NCI-H69 (cell line): ENCODE measurements at places on chromosomes 5 and 9.

DNA sequence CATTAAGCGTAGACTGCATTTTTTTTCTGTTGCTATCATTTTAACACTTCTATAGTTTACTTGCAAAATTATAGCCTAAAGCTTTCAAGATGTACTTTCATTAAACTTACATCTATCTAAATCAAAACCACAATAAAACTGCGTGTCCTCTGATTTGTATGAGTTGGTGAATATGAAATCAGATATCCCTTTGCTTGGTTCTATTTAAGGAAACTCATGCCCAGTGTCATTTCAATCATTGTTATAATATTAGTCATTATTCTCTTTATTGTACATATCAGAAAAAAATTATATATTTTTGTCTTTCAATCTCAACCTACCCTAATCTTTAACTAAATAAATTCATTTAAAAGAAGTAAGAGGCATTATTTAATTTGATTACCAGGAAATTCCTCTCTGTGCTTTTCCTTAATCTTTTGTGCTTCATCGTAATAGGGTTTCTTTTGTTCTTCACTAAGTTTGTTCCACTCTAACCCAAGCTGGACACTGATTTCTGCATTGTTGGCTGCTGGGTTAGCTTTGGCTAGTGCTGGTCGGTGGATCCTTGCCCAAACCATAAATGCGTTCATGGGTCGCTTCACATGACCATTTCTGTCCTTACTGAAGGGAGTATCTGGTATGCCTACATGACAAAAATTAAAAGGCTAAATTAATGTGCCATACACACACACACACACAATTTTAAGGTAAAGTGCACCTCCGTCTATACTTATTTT lies 3.8 kb downstream of the SOX30 start:
- no peak for DNase-seq

GRCh38 chr9:16171911-16172310 lies 619.1 kb downstream of the CCDC171 start:
- DNase-seq: no peak

- no peak for DNase-seq
Observed at GRCh38 chr9:130181678-130182380, 9.6 kb downstream of the NCS1 start.

DNA sequence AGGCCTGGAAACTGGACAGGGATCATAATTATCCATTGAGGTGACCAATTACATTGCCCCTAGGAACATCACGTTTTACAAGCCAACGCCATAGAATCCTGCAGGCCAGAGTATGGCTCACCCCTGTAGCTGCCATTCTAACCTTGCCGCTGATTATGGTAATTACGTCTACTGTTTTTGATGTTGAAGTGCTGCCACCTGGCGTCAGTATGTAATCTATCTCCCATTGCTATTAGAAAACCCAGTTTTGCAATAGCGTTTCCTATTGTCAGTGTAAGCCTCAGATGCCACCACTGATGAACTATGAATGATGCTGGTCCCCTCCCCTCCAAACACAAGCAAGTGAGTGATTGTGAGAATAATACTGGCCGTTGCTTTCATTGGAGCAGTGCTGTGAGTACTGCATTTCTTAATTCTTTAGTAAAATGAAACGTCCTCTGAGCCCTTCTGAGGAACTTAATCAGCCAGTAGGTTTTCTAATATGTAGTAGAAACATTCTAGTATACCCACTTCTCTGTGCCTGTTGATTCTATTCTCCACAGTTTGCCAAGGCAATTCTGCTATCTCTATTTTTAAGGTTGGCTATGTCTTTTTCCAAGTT lies 100.5 kb upstream of the NMUR2 start:
- peak; percentile 80 for DNase-seq

GRCh38 chr9:106726070-106726815 lies 136.7 kb upstream of the ZNF462 start:
- no peak for DNase-seq

DNA sequence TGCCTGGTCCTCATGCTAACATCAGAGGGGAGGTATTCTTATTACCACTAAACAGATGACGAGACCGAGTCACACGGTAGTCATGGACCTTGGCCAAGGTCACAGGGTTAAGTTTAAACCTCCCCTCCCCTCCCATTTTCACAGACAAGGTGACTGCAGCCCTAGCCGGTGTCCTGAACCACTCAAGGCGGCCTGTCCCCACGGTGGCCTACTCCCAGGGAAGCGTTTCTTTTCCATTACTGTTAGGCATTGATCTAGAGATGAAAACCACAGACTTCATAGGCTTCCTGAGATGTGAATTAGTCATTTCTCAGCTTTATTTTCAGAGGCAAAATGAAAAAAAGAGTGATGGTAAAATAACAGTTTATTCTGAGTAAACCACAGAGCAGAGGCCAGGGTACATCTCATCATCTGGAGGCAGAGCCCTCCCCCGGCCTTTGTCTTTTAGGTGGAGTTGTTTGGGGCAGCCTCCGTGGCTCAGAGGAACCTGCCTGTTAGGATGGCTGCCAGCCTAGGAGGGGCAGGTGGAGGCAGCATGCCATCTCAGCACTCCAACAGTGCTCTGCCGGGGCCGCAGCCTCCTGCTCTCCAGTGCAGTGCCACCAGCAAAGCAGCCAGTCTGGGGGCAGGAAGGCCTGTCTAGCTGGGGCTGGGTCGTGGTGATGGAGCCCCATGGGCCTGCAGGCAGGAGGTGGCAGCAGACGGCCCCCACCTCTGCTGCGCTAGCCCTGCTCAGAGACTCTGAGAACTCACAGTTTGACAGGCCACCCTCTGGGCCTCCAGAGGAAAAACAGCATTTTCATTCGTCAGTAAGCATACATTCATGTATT lies 71.2 kb downstream of the RAPGEF1 start:
- DNase-seq: peak; percentile 68

GRCh38 chr9:69155341-69156030 lies 18.6 kb upstream of the TJP2 start:
- no peak for DNase-seq

- DNase-seq: no peak
Observed at GRCh38 chr9:5044160-5044559, 59.1 kb downstream of the JAK2 start.
